ENCODE measurements at places on chromosomes 11 and 22. TPM values are rescaled to one million over a fixed set of nuclear protein-coding genes. Genes with fewer than 3 reads are reported as not detected.

Gene GDPD4
- total RNA-seq: not detected

Gene HBB
- total RNA-seq: not detected

Gene FAM83F
- not detected for total RNA-seq

GRCh38 chr11:514606-515005 lies 7.6 kb upstream of the RNH1 start:
- no peak overlapping the region for H3K4me3 ChIP-seq
- no peak for DNase-seq
- no peaks in the 10 kb centered on the region for H3K27me3 ChIP-seq
- peaks cover 14% of the 10 kb centered on the region for H3K36me3 ChIP-seq
- H3K27ac ChIP-seq: no peak overlapping the region

Gene KRTAP5-8
- total RNA-seq: not detected

Gene TH
- total RNA-seq: not detected

DNA sequence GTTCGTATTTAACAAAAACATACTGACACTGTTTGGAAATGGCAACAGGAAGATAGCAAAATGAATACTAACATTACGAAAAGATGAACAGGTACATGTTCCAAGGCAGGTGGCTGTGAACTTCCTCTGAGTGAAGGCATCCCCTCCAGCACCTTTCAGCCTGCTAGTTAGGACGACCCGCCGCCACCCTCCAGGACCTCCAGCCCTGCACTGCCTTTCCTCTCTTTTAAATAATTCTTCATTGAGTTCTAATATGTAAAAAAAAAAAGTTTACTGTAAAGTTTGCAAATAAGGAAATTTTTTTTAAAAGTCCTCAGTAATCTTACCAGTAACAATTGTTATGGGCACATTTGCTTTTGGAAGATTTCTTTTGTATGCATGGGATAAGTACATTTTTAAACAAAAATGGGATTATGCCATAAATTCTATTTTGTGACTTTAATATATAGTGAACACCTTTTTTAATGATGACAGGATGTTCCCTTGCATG lies 6.0 kb downstream of the NEAT1 start:
- H3K4me1 ChIP-seq: no peaks in the 10 kb centered on the region
- peak overlapping the region; percentile 92 for H3K4me3 ChIP-seq
- H3K27ac ChIP-seq: no peak overlapping the region
- H3K36me3 ChIP-seq: peaks cover 38% of the 10 kb centered on the region

Gene CHRM1
- not detected for total RNA-seq
